HT1080 (cell line): ENCODE measurements at places on chromosomes 13 and 19.

- no peak for DNase-seq
Measured at GRCh38 chr19:49475995-49476880, 2.2 kb downstream of the FLT3LG start.

DNA sequence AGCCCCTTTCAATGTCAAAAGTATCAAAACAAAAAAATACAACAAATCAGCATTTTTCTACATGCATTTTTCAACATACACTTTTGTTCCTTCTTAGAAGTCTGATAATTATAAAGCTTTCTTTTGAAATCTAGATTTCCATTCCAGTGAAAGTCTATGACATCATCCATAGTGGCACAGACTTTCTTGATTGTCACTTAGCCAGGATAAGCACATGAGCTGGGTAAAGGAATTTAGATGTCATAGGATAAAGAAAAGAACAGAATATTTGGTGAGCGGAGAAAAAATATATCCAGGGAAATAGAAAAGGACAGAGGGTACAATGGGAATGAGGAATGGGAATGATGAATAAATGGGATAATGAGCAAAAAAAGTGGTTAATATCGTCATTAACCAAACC is 15.1 kb upstream of the TRPC4 start:
- no peak for DNase-seq

DNA sequence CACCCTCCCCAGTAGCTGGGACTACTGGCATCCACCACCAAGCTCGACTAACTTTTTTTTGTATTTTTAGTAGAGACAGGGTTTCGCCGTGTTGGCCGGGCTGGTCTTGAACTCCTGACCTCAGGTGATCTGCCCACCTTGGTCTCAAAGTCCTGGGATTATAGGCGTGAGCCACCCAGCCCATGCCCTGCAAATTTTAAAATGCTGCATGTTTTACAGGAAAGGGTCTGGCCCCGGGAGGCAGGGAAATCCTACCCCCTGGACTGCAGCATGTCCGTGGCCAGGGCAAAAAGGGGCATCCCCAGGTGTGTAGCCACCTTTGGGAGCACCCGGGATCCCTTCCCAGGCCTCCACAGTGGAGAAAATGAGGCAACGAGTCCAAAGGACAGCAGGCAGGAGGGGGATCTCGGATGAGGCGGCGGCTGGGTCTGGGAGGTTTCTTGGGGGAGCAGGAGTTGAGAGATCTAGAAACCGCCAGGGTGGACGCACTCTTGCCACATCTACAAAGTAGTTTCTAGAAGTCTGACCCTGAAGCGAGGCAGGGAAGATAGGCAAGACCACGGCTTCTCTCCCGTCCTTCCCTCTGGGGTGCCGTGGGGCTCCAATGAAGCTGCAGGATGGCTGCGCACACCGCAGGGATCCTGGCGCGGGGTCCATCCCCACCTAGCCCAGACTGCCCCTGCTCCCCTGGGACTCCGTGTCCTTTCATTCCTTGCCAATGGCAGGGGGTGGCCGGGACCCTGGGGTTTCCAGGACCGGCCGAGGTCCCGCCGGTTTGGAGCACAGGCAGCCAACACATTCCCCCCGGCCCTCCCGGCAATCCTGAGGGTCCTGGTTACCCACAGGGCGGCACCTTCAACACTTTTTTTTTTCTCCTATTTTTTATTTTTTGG is 21.3 kb upstream of the ZBTB7A start:
- DNase-seq, result no peak

- DNase-seq, result no peak
Measured at GRCh38 chr13:102645701-102646100, 48.9 kb downstream of the TPP2 start.

DNA sequence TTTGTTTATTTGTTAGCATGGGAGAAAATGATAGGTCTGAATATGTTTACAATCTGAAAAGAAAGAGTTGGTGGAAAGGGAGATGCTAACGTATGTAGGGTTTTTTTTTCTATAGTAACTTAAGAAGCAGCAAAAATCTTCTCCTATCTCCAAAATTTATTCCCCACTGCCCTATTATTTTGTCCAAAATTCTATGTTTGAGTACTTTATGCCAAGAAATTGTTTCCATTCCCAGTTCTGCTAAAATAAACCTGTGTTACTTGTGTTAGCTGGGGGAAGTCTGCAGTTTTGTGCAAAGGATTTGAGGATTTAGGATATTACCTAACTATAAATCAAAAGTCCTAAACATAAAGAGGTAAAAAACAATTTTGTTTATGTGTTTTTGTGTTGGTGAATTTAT is 2770.4 kb upstream of the PCDH20 start:
- DNase-seq, result no peak

DNA sequence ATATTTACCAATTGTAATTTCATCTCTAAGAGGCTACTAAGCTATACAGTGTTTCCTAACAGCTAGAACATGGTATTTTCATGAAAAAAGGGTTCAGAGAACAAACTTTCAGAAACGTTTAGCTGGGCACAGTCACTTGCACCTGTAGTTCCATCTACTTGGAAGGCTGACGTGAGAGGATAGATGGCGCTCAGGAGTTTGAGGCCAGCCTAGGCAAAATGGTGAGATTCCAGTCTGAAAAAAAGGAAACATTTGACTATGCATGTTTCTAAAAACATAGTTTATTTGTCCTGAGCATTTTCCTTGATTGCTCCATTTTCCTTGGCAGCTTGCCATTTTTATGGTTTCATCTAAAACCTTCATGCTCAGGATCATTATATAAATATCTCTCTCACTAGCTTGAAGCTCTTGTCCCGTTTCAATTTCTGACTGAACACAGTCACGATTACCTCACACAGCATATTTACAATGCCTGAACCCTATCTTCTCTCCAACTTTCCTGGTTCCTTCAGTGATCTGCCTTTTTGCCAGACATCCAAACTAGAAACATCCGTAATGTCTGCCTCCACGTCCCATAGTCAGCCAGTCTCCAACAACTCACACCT is 200.8 kb downstream of the RGCC start:
- no peak for DNase-seq

GRCh38 chr13:112784811-112785482 is 95.1 kb downstream of the ATP11A start:
- DNase-seq, result no peak

DNA sequence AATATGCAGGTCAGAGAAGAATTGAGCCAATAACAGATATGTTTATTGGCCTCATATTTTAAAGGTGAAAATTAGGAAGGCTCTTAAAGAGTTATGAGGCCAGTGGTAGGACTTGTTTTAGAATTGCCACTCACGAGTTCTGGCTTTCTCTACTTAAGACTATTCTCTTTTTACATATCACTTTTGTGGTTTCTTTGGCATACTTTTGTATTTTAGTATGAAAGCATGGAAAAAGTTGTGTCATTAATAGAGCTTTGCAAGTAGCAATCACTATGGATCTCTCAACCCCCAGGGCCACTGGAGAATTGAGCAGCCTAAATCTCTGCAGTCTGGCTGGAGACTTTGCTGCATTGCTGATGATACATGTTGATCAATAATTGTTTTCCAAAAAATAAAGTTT is 64.6 kb upstream of the SOX21 start:
- no peak for DNase-seq

DNA sequence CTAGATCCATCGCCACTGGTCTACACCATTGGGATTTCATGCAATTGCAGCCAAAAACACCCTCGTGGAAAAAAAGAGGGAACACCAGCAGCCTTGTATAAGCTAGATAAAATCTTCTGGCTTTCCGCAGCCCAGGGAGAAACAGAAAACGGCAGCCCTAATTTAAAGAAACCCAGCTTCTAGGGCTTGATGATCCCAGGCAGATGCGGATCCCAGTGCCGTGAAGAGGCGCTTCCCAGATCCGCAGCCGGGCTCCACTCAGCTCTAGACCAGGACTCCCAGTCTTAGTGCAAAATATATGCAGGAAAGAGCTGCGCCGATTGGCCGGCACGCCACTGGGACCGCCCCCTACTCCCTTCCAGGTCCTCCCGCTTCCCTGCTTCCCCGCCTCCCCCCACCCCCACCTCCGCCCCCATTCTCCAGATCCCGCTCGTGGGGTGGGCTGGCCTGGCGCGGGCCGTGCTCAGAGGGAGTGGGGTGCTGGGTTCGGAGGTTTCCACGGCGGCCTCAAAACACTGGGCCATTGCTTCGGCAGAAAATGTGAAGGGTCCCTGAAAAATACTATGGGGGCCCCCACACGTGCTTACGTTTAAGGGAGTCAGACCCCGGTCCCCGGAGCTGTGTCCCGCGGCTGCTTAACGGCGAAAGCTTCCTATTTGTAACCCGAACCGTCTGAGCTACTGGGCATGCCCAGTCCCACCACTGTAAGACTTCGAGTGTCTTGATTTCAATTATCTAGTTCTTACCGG is 63.1 kb downstream of the SERP2 start:
- DNase-seq, result peak; percentile 95

GRCh38 chr13:37187105-37187504 is 81.6 kb upstream of the CSNK1A1L start:
- DNase-seq, result peak; percentile 33

- DNase-seq, result peak; percentile 98
Measured at GRCh38 chr13:46354156-46355087, 32.6 kb downstream of the RUBCNL start.

DNA sequence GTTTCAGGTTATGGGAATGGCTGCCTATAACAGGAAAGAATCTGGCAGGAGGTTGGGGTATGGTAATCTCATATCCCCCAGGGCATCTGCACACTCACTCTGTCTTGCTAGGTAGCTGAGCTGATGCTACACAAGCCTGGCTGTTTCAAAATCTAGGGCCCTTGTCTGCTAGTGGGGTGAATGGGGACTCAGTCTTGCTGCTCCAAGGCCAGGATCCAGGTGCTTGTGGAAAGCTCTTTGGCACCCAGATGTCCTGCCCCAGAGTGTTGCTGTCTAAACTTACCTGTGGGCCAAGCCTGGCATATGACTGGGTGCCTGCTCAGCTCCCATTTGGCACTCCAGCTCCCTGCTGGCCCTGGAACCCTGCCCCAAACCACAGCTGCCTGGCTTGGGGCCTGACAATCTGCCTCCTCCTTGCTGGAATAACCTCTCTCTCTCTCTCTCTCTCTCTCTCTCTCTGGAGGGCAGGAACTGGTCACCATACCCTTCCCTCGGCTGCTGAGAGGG is 158.1 kb upstream of the TSC22D1 start:
- peak; percentile 64 for DNase-seq

- DNase-seq, result no peak
Measured at GRCh38 chr13:51322826-51323225, 16.7 kb upstream of the SERPINE3 start.

- DNase-seq, result no peak
Measured at GRCh38 chr13:75469047-75469446, 12.9 kb downstream of the TBC1D4 start.

DNA sequence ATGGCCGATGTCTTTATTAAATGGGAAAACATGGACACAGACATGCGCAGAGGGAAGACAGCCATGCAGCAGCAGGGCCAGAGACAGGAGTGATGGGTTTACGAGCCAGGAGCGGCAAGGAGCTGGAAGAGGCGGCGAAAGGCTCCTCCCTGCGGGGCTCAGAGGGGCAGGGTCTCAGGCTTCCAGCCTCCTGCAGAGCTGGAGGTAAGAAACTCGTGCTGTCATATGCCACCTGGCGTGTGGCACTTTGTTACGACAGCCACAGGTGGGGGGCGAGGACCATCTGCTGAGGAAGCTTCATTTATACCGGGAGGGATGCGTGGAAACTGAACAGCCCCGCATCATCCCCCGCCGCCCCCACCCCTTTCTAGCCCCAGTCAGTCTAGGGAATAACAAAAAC is 52.0 kb upstream of the SPACA7 start:
- no peak for DNase-seq

GRCh38 chr13:45875951-45876350 is 24.4 kb upstream of the SIAH3 start:
- no peak for DNase-seq

DNA sequence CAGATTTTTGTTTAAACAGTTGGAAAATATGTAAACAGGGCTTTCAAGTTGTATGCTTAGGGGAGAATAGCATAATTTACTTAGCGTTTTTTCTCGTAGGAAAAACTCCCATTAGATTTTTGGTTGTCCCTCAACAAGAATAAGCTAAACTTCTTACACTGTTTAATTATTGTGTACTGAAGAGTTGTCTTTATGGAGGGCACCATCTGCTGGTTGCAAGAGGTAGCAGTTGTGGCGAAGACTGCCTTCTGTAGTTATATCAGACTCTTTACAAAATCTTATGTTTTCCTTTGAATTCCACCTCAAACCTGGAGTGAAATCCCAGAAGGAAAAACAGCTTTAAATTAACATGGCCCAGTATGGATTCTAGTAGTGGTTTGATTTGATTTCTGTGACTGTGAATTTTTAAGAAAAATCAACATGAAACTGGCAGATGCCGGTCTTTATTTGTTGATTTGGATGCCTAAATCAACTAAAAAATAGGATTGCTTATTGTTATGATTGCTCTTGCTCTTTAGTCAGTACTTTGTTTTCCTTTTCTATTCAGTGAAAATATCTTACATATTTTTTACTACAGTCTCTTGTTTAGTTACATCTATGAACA is 53.4 kb downstream of the PDS5B start:
- DNase-seq, result peak; percentile 36

DNA sequence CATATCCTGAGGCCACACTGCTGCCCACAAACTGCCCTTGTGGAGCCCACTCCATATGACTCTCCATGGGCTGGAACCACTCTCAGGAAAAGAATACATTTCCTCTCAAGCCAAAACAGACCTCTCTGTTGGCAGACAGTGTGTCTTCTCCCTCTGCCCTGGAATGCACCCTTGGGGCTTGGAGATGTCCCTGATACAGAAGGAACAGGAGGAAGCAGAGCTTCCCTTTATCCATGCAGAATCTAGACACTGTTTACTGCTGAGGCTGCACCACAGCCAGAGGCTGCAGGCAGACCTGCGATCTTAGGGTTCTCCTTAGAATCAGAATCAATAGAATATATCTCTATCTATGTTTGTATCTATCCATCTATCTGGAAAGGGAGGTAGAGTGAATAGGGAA is 26.8 kb upstream of the CYP4F8 start:
- DNase-seq, result no peak

DNA sequence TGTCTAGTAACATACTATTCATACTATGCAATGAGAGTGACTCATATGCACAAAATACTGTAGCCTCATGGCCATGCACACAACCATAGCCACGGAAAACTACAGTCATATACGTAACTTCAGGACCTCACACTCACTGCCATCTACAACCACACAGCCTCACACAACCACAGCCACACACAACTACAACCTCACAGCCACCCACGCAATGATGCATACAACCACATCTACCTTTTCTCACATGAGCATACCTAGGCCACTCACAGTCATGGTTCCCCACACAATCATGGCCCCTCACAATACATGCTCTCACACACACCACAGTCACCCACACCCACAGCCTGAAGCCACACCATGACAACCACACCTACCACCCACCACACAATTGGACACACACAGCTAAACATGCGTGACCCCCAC is 8.7 kb upstream of the TNFSF14 start:
- DNase-seq, result no peak

GRCh38 chr19:1101337-1101698 is 2.5 kb upstream of the GPX4 start:
- DNase-seq, result no peak

DNA sequence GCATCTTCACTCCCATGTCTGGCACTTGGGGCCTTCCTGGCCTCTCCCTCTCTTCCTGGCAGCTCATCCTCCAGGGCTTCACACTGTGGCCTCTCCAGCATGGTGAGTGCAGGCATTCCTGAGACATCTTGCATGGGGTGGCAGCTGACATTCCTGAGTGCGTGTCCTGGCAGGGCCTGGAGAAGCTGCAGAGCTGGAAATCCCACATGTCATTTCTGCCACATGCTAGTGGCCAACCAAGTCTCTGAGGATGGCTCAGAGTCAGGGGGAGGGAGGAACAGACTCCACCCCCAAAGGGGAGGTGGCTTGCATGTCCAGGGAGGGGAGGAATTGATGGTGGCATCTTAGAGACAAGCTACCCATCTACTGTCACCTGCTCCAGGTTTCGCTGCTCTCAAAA is 41.6 kb upstream of the AMER2 start:
- DNase-seq, result no peak
